ENCODE measurements at places on chromosomes 12 and 14.

DNA sequence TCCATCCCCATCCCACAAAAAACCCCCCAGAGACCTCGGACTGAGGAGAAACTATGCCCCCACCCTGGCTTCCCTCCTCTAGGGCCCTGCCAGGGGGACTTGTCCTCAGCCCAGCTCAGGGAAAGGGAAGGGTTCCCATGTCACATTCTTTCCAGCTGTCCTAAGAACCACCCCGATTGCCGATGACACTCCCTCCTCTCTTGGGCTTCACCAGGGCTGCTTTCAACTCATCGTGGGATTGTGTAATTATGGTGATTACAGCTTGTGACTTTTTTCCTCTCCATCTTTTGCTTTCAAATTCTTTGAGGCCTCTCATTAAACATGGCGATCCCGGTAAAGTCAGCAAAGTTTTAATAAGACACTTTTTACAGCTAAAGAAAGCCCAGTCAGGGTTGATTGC is 344.0 kb downstream of the DPF3 start:
- DNase-seq, result no peak

DNA sequence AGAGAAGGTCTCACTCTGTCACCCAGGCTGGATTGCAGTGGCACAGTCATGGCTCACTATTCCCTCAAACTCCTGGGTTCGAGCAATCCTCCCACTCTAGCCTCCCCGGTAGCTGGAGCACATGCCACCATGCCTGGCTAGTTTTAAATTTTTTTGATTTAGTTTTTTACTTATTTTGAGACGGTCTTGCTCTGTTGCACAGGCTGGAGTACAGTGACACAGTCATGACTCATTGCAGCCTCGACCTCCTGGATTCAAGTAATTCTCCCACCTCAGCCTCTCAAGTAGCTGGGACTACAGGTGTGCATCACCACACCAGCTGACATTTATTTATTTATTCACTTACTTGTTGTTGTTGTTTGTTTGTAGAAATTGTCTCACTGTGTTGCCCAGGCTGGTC is 22.2 kb upstream of the DIP2B start:
- no peak for DNase-seq

- DNase-seq, result no peak
Observed at GRCh38 chr14:51726166-51726899, 74.6 kb downstream of the FRMD6 start.

DNA sequence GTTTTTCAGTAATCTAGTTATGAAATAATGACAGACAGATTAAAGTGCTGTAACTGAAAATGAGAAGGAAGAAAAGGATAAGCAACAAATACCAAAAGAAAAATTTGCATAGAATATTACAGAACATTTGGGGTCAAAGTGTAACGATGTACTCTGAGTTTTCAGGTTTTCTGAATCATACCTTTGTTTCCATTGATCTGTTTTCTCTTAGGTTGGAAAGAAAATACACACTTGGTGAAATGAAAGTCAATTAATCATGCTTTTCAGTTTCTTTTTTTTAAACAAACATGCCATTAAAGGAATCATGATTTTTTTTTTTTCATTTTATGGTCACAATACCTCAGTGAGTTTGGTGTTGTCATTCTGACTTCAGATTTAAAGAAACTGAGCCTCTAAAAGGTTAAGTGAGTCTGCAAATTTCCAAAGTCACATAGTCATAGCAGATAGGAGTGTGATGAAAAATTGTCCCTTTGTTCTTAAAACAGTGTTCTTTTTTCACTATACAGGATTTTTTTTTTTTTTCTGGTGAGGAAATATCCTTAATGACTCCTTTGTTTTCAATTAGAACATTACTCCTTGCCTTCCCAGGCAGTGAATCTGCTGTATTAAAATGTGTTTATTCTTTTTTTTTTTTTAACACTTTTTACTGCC is 35.9 kb upstream of the PZP start:
- DNase-seq, result no peak

DNA sequence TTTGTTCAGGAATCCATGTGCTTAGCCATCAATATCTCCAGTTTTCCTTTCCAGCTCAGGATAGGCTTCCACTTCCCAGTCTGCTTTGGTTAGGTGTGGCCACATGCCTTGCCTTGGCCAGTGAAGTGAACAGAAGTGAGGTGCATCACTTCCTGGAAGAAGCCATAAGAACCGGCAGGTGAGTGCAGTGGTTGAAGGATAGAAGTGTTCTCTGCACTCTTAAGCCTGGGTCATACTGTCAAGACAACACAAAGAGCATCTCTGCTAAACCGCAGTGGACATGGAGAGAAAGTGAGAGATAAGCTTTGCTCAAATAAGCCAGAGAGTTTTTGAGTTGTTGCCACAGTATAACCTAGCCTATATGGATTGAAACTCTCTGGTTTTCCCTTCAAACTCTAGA is 11.4 kb downstream of the GNG2 start:
- DNase-seq, result no peak

DNA sequence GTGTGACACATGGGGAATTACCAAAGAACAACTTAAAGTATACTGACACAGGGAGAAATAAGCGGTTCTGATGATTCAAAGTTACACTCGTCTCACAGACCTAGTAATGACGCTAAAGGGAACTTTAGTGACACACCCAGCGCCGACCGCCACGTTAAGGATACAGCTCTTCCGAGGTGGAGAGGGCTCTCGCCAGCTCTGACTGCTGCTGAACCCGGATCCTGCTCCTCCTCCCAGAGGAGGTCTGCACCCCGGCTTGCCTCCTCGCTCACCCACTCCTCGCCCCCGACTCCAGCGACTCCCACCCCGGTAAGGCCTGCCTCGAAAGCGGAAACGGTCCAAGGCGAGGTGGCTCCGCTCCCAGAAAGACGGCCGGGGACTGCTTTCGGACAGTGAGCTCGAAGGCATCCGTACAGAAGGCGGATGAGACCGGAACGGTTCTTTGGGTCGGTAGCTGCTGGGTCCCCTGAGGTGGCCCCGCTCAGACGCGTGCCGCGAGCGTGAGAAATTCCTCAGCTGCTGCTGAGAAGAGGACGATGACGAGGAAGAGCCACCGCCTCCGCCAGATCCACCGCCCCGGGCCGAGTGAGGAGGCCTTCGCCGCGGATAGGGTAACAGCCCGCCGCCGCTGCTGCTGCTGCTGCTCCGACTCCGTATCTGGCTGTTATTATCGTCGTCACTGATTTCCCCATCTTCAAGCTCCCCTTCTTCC is 643 bp downstream of the ZFC3H1 start:
- peak; percentile 54 for DNase-seq

DNA sequence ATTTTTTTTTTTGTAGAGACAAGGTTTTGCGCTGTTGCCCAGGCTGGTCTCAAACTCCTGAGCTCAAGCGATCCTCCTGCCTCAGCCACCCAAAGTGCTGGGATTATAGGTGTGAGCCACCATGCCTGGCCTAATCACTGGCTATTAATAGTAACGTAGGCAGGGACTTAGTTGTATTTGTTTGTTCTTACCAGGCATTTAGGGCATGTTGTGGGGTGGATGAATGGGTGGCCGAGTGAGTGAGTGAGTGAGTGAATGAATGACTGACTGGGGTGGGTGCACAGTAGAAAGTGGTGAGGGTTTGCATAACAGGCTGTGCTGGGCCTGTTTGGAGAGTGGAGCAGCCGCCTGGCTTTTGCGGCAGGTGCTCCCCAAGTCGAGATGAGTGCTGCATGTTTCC is 87.0 kb downstream of the FOXN4 start:
- DNase-seq, result no peak

DNA sequence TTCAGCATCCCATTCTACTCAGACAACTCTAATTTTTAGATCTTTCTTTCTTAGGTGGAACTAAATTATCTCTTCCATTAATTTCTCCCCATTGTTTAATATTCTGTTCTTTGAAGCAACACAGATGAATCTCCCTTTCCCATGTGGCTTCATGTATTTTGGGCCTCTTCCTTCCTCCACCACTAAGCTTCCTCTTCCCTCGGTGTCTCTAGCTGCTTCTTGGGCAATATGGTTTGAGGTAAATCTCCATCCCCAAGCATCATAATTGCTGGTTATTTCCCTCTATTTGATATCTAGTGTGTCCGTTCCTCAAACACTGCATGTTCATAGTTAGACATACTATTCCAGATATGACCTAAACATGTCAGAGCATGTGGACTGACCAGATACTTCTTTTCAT is 119.2 kb downstream of the PELI2 start:
- no peak for DNase-seq

DNA sequence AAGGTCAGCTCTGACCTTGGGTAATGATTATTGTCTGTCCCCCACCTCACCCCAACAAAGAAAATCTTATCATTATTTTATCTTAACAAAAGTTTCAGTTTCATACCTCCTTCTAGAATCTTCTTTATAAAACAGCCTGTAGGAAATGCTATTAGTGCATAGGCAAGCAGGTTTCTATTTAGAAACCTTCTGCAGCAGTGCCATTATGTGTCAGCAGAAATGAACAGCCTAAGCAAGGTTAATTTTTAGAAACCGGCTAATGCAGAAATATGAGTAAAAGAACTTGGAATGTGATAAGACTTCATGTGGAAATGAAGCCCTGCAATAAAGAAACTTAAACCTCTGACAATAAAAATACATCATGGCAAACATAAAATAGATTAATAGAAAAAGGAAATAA is 814.4 kb downstream of the FSCB start:
- no peak for DNase-seq

DNA sequence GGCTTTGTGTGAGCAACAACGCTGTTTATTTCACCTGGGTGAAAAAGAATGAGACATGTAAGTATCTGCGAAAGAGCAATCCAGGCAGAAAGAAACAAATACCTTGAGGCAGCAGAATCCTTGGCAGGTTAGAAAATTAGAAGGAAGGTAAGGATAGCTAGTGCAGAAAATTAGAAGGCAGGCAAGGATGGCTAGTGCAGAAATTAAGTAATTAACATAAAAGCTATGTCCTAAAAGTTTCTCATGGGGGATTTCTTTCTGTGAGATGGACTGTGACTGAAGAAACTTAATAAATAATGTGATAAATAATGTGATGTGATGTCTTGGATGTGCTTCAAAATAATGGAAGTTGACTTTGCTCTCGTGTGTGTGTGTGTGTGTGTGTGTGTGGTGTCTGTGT is 9.9 kb upstream of the TRIP11 start:
- no peak for DNase-seq

DNA sequence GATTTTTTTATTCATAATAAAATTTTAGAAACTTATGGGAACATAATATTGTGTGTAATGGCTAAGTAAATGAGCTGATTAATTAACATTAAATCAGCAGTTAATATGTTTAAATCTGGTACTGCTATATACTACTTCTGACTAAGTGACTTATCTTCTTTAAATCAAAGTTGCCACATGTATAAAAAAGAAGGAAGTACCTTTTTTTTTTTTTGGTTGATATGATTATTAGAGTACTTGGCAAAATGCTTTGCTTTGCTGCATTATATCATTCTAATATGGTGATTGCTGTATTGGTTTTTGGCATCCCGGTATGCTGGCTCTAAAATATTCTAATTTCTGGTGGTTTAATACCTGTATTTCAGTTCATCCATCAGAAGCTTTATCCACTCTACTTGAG is 319.1 kb upstream of the RGS6 start:
- DNase-seq, result no peak

GRCh38 chr14:73744874-73745529 is 30.8 kb upstream of the PNMA1 start:
- no peak for DNase-seq

- DNase-seq, result no peak
Observed at GRCh38 chr12:80821513-80822000, 104.8 kb downstream of the MYF5 start.

DNA sequence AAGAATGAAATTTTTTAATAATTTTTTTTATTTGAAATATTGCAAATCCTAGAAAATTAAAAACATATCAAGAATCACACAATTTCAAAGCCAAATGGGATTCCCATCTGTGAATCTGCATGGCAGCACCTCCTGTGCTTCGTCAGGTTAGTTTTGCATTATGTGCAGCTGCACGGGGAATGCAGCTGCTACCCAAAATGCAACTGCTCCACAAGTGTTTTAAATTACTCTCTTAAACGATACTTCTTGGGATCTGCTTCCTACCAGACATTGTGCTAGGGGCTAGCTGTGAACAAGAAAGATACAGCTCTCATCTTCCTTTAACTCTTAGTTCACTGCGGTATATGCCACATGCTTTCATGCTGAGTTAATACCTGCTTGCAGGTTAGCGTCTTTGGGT is 154.2 kb downstream of the CRADD start:
- DNase-seq, result no peak

DNA sequence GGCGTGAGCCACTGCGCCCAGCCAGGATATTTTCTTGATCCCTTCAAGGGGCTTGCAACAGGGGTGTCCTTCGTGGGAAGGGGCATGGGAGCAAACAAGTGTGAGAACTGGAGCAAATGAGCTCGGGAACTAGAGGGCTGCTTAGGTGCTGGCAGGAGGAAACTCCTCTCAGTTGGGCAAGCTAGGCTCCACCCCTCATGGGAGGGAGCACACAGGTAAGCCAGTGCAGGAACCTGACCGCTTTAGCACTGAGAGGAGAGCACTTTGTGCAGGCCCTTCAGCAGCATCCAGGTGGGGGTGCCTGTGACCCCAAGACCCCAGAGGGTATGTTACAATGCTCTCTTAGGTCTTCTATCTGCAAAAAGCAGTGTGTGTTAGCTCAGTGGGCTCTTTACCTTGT is 755.4 kb upstream of the MDGA2 start:
- no peak for DNase-seq

DNA sequence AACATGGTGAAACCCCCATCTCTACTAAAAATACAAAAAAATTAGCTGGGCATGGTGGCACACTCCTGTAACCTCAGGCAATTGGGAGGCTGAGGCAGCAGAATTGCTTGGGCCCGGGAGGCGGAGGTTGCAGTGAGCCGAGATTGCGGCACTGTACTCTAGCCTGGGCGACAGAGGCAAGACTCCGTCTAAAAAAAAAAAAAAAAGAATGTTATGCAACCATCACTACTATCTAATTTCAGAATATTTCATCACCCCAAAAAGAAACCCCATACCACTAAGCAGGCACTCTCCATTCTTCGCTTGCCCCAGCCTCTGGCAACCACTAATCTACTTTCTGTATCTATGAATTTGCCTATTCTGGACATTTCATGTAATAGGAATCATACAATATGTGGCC is 68.8 kb upstream of the AMN start:
- no peak for DNase-seq

DNA sequence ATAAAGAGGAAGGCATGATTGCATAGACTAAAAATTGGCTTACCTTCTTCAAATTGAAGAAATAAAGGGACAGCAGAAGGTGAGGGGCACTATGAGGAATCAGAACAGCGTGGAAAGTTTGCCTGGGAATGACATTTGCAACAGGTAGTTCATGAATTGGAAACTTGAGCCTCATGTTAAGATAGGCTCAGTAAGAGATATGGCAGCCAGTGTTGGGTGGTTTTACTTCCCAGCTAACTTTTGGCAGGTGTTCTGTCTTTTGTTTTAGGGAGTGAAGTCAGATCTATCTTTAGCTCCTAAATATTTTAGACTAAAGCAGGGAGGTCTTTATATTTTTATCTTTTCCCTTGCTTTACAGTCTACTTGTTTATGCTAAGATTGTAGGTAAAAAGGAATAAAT is 122.4 kb downstream of the ANO6 start:
- DNase-seq, result no peak

DNA sequence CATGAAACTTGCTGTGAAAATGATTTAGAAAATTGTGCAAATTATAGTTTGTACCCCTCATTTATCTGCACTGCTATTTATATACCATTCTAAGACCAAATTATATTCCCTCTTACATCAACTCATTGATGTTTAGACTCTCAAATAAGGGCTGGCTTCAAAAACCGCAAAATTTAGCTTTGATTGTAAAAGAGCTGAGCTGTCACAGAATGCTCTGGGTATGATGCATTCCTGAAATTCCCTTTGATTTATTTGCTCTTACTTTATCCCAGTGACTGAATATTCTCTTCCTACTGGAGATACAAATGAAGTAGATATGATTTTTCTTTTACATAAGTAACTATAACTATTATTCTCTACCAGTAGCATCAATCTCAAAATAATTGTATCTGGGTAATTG is 78.0 kb upstream of the TMTC2 start:
- DNase-seq, result no peak
